ENCODE measurements at places on chromosomes 3 and 15.

GRCh38 chr3:56862352-56863062 lies 60.8 kb upstream of the ARHGEF3 start:
- DNase-seq, result peak; percentile 62

GRCh38 chr3:112585782-112586181 lies 23.9 kb downstream of the SLC35A5 start:
- DNase-seq, result no peak

DNA sequence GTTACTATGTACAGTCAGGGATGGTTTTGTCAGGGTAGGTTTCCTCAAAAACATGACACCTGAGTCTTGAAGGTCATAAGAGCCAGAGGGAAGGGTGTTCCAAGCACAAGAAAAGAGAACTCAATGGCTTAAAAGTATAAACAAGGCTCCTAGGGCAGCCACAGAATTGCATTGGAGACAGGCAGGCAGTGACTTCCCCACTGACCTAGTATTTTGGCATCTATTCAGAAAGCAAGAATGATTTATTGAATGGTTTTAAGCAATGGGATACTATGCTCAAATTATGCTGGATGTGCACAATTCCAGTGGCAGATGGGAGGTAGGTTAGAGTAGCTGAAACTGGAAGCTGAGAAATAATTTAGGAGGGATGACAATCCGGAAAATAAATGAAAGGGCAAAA lies 54.0 kb downstream of the TSC22D2 start:
- DNase-seq, result no peak

DNA sequence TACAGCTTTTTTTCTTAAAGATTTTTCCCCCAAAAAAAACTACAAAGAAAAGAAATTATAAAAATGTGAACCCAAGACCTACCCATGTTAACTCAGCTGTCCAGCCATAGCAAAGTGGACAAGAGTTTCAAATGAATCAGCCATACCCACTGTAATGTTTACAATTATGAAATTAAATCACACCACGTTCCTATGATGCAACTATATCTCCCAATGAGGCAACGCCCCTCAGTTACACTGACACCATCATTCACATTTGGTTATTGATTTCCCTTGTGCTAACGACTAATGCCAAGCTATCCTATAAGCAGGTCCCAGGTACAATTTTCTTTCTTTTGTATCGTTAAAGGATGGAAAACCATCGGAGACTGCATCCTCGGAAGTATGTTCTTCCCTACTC lies 115.1 kb upstream of the ICE2 start:
- no peak for DNase-seq

DNA sequence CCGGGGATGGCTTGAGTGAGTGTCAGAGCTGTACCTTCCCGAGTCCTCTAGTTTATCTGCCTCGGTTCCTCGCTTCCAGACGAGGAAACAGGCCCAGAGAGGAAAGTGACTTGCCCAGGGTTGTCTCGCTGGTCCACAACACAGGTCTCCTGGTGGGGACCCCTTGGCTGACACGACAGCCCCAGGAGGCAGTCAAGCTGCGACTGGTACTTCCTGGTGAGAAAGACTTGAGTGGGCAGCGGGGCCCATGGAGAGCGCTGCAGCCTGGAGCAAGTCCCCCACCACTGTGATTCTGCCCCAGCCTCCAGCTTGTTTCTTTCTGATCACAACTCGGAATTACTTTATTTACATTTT lies 600 bp upstream of the CHRNA5 start:
- DNase-seq, result peak; percentile 7

GRCh38 chr3:135499426-135499825 lies 466.1 kb upstream of the PPP2R3A start:
- DNase-seq, result no peak

GRCh38 chr3:108124337-108125152 lies 33.7 kb upstream of the CD47 start:
- DNase-seq, result peak; percentile 88

- no peak for DNase-seq
Observed at GRCh38 chr3:105512061-105512460, 145.4 kb downstream of the ALCAM start.

DNA sequence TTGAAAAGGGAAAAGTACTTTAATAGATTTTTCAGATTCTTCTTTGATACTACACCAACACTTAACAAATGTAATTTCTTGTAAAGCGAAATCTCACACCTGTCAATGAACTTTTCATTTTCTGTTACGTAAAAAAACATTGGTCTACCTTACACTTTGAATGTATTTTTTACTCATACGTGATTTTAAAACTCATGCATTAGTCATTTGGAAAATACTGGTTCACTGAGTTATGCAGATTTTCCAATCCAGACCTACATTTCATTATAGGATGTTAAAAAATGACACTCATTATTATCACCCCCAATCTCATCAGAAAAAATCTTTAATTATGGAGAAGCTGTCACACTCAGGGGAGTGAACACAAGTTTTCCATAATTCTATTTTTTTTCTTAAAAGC lies 14.7 kb downstream of the VPS39 start:
- DNase-seq, result no peak

- no peak for DNase-seq
Observed at GRCh38 chr3:128455786-128456748, 10.6 kb downstream of the DNAJB8 start.

All from activated CD8-positive, alpha-beta T cell treated with anti-CD3 and anti-CD28 coated beads for 36 hours (primary cell).